CD4-positive, alpha-beta memory T cell (primary cell): ENCODE measurements at places on chromosomes 7 and 10. TPM values are rescaled to one million over a fixed set of nuclear protein-coding genes. Genes with fewer than 3 reads are reported as not detected.

The GSTO1 gene
- 154 TPM for polyA plus RNA-seq

The CNPY1 gene
- polyA plus RNA-seq, result not detected

The VAX1 gene
- polyA plus RNA-seq, result not detected

The PLCE1 gene
- polyA plus RNA-seq, result 0.20 TPM

The HOXA9 gene
- polyA plus RNA-seq, result not detected

The CRHR2 gene
- not detected for polyA plus RNA-seq

The EN2 gene
- not detected for polyA plus RNA-seq
